ENCODE measurements at places on chromosomes 12 and 14. TPM values are rescaled to one million over a fixed set of nuclear protein-coding genes. Genes with fewer than 3 reads are reported as not detected.

DNA sequence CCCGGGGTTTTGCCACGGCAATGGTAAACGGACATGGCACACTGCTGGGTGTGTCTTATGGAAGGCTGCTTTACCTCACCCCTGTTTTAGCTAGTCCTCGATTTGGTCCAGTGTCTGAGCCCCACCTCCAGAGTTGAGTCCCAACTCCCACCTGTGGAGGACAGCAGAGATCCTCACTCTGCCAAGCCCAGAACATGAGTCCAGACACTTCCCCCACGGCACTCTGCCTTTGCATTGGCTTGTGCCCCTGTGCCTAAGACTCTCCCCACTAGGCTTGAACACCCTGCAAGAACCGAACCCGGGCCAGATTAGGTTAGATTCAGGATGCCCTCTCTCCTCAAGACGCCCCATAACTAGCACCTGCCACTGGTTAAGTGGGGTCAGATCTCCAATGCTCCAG is 59.8 kb upstream of the C14orf180 start:
- no peak for DNase-seq

GRCh38 chr12:15244926-15245325 is 23.7 kb upstream of the RERG start:
- DNase-seq = no peak

DNA sequence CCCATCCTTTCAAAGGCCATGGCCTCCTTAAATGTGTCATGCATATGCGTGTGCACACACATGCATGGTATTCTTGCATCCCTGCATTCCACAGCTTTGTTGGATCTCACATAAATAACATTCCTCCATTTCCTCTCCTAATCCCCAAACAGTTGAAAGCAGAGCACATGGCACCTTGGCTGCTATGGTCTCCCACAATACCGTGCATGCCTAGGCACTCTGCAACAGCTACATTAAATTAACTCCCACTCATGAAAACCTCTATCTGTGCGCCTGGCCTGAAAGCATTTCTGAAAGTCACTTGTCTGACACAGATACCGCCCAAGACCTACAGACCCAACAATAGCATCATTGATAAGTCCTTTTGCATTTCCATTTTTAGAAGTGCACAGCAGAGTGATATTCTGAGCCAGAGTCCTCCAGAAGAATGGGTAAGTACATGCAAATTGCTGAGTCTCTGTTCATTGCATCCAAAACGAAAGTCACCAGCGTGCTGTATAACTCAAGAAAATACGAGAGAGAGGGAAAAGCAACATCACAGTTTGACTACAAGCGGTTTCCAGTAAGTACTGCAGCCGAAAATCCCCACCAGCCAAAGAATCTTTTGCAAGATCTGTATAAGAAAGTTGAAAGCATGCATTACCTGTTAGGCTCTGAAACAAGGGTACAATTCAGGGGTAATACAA is 436 bp downstream of the ASB2 start:
- no peak for DNase-seq

The FSCB gene
- total RNA-seq = not detected

GRCh38 chr12:79373896-79374499 is 316.8 kb downstream of the PAWR start:
- no peak for DNase-seq

The SSPN gene
- total RNA-seq = 4.1 TPM

DNA sequence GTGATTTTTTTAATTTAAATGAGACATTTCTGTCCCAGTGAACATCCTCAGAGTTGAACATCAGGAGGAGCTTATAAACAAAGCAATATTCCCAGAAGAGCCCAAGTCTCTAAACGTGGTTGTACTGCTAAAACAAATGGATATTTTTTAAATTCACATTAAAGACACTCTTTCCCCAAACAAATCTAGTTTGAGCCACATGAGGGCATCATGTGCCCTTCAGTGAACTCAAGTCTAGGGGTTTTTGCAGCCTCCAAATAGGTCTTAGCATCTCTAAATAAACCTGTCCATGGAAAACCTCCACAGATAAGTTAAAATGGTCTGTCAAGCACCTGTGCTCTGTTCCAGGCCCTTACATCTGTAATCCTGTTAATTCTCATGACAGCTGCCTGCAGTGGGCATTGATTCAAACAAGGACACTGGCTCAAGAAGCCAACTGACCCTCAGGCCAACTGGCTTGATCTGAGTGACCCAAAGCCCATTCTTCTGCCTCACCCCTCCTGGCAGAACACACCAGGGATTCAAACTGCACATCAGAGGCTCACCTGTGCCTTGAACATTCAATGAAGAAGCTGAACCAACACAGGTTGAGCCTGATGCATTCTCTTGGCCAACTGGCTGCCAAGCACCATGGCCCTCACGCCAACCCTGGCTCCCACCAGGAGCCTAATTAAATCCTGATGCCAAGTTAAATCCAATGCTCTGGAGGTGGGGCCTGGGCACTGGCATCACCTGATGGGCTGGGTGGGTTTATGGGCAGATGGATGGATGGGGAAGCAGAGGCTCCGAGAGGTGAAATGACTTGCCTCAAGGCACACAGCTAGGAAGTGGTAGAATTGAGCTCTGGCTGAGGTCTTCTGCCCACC is 8.6 kb downstream of the ISCU start:
- DNase-seq = no peak

The NEUROD4 gene
- total RNA-seq = 2.9 TPM
